Stimulated activated CD4-positive, alpha-beta T cell treated with anti-CD3 and anti-CD28 coated beads, Interleukin-4, amount 100 ng/mL, for 1 hour (primary cell): ENCODE measurements at places on chromosomes 3 and 15.

DNA sequence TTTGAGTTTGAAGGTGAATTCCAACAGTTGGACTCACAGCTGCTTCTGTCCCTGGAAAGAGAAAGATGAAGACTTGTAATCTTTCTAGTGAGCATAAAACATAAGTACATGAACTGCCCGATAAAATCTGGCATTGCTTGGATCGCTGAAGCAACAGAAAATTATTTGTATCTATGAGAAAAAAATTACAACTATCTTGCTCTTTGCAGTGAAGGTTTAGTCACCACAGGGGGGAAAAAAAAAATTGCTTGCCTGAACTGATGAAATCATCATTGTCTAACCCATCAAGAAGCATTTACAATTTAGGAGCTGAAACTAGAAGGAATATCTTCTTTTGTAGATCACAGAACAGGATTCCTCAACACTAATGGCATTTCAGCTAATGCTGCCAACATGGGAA, 20.0 kb downstream of the TMEM207 start:
- DNase-seq = no peak

DNA sequence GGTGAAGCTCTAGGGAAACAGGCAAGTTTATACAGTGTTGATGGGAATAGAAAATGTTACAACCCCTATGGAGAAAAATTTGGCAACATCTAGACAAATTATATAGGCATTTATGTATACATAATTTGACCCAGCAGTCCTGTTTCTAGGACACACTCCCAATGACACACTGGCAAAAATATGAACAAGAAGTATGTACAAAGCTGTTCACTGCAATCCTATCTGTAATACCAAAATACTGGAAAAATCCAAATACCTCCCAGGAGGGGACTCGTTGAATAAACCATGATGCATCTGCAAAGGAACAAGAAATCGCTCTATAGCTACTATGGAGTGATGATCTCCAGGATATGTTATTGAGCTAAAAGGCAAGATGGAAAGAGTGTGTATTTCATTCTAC, 8.5 kb downstream of the BFSP2 start:
- no peak for DNase-seq

GRCh38 chr3:127760791-127761440, 61.4 kb downstream of the MGLL start:
- DNase-seq = no peak

DNA sequence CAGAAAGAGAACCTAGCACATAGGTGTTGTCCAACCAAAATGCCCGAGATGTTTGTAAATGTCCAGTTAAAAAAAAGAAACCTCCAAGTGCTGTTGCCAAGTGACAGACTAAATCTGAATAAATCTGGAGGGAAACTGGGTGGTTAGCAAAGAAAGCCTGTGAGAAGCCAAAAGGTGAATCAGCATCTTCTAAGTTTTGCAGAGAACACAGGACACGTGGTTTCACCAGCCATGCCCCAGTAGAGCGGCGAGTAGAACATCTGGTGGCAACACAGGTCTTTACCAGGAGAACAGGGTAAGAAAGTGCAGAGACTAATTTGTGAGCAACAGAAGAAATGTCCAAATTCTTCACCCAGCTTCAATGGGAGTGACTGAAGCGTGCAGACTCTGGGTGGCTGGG, 986.0 kb downstream of the ROBO2 start:
- no peak for DNase-seq

DNA sequence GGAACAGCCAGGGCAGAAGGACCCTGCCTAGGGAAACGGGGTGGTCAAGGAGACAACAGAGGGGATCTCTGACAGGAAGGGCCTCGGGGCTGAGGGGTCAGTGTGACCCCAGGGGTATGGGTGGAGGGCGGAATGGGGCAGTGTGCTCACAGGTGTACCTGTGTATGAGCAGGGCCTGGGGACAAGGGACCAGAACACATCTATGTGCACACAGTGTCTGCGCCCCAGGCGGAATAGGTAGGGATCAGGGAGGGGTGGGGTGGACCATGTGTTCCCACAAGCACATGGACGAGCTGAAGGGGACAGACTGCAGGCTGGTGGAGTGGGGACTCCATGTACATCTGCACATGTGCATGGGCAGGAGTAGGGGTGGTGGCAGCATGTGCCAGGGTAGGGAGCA, 5.0 kb upstream of the TLR9 start:
- DNase-seq = no peak
